Activated T-cell treated with anti-CD3 and anti-CD28 coated beads, Interleukin-2, amount 50 U/mL, for 72 hours (primary cell): ENCODE measurements at places on chromosomes 5 and 9. TPM values are rescaled to one million over a fixed set of nuclear protein-coding genes. Genes with fewer than 3 reads are reported as not detected.

Gene LCN2
- not detected for total RNA-seq

DNA sequence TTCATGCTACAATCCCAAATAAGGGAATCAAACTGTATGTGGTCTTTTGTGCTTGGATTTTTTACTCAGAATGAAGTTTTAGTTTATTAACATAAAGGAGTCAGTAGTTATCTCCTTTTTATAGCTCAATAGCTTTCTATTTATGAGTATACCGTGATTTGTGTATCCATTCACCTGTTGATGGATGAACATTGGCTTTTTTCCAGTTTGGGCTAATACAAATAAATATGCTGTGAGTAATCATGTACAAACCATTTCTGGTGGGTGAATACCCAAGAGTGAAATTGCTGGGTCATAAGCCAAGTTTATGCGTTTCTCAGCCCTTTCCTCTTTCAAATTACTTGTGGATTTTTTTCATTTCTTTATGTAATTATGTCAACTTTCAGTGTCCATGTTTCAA, 395.3 kb downstream of the OSTF1 start:
- no peak for DNase-seq

Gene SLCO6A1
- total RNA-seq = not detected

DNA sequence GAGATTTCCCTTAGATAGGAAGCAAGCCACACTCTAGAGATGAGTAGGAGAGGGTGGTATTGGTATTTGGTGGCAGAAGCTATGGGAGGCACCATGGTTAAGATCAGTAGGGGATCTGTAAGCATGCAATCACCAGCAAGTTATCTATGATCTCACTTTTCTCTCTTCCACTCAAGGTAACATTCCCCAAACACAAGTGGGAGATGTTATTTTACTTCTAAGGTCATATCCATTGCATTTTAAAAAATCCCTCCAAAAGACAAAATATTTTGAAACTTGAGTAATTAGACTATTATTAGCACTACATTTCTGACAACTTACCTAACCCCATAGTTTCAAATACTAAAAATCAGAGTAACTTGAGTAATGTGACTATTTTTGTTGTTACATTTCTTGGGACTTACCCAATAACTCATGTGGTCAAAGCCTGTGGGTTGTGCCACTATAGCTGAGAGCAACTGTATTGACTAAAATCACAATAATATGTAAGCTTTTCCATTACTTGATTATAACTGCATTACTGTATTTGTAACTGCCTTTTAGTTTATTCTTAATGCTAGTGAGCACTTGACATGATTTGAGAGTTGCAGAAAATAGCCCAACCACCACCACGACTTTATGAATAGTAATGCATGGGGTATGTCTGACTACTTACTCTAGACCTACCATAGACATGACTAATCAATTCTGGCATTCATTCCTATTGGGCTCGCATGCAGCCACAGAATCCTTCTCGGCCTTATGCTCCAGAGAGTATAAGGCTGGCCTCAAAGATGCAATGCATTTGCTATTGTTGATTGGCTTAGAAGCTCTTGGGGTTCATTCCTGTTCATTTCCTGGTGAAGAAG, 264.7 kb downstream of the TRIM32 start:
- DNase-seq = no peak

DNA sequence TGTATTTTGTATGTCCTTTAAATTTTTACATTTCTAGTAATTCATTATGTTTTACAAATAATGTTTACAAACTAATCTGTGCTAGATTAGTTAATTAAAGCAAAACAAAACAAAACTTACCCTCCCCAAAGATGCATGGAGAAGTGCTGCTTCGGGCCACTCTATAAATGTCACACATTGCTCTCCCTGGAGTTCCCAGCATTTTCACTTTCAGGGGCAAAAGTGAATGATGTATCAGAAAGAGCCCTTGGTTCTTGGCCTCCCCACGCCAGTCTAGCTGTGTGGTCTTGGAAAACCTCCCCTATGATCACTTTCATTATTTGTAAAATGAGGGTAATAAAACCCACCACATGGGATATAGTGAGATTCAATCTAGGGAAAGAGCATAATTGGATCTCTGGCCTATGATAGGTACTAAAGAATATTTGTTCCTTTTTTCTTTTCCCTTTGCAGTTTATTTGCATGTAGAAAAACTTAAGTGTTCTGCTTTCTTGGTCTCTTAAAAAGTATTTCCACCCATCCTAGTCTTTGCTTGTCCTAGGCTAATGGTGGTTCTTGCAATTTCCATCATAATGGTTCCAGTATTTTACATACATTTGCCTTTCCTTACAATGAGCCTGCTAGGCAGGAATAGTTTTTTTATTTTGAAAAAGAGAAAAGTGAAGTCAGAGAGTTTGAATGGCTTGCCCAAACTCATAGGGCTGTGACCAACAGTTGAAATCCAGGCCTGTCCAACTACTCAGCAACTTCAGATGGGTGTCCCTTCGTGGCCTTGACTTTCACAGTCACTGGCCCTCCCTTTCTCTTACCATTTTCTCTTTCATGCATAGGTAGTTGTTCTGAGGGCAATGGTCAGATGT, 184.5 kb upstream of the KLF4 start:
- DNase-seq = no peak

GRCh38 chr5:6494939-6495338, 46.3 kb downstream of the UBE2QL1 start:
- DNase-seq = no peak
